T-helper 9 cell (primary cell): ENCODE measurements at places on chromosomes 12 and 14.

- no peak for DNase-seq
Observed at GRCh38 chr14:98298481-98299244, 973.3 kb downstream of the BCL11B start.

GRCh38 chr14:98928418-98928817 lies 343.6 kb downstream of the BCL11B start:
- DNase-seq, result no peak

- no peak for DNase-seq
Observed at GRCh38 chr12:19038209-19038608, 91.3 kb upstream of the PLEKHA5 start.

DNA sequence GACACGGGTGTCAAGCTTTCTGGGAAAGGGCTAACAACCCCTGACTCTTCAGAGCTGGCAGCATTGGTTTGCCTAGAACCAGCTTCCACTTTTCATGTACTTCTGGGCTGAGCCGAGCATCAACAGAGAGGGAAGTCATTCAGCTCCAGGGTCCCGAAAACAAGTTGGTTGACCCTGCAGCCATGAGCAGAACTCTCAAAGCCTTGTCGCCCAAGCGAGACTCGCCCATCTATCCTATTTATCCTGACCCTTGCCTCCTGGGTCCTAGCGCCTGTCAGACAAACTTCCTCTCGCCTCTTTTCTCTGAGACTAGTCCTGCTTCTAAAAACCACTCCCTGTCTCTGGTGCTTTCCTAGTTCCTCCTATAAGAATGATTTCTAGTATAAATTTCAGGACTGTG lies 47.9 kb downstream of the ASCL4 start:
- no peak for DNase-seq

DNA sequence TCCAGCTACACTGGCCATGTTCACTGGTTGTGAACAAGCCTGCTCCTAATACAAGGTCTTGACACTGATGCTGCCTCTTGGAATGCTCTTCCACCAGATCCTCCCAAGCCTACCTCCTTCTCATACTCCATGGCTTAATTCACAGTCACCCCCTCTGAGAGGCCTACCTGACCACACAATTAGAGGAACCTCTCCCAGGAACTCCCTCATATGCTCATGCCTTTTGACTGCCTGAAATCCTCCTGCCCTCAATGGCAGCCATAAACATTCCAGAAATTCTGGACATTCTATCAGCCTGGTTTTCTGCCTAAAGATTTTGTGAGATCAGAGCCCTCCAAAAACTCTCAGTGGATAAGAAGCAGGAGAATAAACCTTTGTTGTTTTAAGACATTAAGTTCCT lies 340.2 kb downstream of the C12orf75 start:
- DNase-seq, result no peak

DNA sequence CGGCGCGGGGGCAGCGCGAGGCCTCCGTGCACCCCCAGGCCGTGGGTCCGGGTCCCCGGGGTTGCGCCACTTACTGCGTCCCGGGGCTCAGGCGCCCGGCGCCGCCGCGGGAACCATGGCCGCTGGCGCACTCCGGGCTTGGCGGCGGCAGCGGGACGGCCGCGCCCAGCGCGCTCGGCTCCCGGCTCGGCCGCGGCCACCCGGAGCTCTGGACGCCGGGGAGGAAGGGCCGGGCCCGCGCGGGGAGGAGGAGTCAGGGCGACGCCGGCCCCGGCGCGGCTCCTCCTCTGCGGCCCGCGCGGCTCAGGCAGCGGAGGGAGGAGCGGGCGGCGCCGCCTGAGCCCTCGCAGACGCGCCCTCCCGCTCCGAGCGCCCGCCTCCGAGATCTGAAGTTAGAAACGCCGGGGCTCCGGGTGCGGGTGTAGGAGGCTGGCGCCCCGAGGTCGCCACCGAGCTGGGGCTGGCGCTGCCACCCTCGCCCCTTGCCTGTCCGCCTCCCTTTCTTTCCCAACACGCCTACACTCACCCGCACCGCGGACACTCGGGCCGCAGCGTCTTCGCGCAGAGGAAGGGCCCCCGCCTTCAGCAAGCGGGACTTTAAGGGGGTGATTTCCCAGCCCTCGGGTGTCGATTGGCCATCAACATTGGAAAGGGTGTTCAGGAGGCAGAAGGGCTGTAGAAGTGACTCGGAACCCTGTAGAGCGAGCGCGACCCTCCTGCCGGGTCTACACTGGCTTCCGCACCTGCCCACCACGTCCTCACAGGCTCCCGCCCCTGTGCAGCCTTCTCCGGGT lies at the start of gene NIN:
TSS of gene NIN (minus strand) at position 231 of the 794 bp plus-strand sequence. CDS start 9,106 bp downstream, outside the sequence.
- DNase-seq, result peak; percentile 58

DNA sequence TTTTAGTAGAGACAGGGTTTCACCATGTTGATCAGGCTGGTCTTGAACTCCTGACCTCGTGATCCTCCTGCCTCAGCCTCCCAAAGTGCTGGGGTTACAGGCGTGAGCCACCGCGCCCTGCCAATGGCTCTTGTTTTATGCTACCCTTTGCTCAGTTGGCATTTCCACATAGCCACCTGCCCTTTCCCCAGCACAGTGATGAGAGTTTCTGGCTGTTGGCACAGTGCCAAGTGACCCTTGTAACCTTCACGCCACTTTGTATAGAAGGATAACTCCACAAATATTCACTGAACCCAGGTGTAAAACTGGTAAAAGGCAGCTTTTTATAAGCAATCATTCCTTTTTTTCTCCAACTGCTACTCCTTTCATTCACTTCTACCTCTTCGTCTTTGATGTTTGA lies 18.5 kb upstream of the CCDC175 start:
- DNase-seq, result no peak

DNA sequence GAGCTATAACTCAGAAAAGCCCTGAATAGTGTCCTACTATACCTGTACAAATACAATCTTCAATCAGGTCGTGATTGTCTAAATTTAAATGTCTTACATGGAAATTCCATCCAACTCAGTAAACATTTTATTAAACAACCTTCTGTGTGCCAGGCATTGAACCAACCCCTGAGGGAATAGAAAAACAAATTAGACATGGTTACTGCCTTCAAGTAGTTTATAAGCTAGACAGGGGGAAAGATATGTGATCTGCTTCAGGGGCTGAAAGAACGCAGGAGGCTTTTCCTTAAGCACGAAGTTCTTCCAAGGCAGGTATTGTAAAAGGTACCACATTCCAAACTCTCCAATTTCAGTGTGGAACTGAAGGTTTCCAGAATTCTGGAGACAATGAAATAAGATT lies 39.7 kb upstream of the STAB2 start:
- no peak for DNase-seq
